ENCODE measurements at places on chromosomes 3 and 15.

DNA sequence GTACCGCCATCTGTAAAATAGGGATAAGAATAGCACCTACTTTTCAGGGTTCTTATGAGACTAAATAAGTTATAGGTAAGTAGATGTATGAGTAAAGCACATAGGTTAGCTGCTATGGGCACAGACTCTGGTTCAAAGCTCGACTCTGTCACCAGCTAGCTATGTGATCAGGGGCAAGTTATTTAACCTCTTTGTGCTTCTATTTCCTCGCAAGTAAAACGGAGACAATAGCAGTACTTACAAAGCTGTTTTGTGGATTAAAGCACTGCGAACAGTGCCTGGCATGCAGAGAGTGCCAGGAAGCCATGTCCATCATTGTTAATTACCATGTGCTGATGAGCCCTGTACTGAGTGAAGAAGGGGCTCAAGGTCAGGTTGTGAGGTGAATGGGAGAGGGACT, 1.9 kb downstream of the LAMP3 start:
- DNase-seq: no peak

DNA sequence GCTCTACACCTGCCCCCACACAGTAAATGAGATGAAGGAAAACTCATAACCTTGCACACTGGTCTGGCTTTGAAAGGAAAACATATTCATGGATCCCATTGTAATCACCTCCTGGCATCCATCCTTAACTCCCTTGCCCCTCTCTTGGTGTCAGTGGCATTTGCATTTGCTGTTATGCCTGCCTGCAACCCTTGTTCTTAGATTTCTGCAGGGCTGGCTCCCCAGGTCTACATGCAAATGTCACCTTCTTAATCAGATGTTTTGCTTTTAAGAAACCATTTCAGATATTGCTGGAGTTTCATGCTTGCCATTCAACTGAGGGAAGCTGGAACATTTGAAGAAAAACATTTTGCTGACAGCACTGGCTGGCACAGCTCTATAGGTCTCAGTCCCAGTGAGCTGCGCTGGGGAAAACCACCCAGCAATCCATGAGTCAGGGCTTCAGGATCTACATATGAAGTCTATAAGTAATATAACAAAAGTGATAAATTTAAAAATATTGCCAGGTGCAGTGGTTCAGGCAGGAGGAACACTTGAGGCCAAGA, 19.1 kb downstream of the LRRC2 start:
- no peak for DNase-seq

GRCh38 chr15:40233727-40234577, 4.9 kb upstream of the PAK6 start:
- no peak for DNase-seq

- DNase-seq: no peak
These were observed 16.5 kb upstream of the HEG1 start for GRCh38 chr3:125072301-125072700.

GRCh38 chr3:16666206-16666605, 61.0 kb upstream of the DAZL start:
- no peak for DNase-seq

DNA sequence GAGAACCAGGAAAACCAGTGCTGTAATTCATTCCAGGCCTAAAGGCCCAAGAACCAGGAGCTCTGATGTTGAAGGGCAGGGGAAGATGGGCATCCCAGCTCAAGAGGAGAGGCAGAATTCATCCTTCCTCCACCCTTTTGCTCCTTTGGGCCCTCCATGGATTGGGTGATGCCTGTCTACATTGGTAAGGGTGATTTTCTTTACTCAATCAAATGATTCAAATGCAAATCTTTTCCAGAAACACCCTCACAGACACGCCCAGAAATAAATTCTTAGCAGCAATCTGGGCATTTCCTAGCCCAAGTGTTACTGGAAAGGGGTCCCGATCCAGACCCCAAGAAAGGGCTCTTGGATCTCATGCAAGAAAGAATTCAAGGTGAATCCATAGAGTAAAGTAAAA, 17.6 kb upstream of the APOD start:
- DNase-seq: no peak

DNA sequence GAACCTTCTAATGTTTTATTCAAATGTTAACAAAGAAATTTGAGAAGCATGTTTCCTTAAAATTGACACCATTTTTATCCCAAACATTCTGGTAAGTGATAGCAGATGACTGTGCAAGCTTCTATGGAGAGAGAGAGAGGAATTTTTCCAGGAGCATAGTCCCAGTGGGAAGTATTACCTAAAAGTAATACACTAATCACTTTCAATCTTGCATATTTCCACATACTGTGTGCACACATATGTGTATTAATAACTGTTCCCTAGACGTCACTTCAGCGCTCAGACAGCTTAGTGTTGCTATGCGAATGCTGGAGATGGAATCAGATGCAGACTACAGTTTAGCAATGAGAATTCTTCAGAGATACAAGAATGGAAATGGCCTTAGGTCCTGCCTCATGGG, 424.3 kb upstream of the TPRG1 start:
- no peak for DNase-seq

GRCh38 chr15:70923311-70924080, 30.9 kb downstream of the LRRC49 start:
- DNase-seq: no peak

GRCh38 chr3:48416546-48416945, 13.3 kb downstream of the PLXNB1 start:
- DNase-seq: no peak

- no peak for DNase-seq
These were observed 364.9 kb downstream of the AGBL1 start for GRCh38 chr15:86444527-86444926.

DNA sequence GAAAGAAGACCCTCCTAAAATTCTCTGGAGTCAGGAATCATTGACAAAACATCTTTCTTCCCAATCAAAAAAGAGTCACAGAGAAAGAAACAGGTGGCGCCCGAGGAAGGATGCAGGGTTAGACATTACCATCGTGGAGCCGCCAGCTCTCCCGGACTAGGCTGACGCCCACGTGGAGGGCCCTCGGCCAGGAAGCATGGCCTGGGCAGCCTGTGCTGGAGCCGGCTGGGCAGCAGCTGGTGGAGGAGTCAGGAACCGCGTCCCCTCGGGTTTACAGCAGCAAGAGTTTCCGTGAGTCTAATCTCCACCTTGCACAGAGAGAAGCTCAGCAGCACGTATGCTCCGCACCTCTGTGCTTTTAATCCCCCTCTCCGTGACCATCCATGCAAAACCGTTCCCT, 533.7 kb upstream of the ATP11B start:
- DNase-seq: no peak

DNA sequence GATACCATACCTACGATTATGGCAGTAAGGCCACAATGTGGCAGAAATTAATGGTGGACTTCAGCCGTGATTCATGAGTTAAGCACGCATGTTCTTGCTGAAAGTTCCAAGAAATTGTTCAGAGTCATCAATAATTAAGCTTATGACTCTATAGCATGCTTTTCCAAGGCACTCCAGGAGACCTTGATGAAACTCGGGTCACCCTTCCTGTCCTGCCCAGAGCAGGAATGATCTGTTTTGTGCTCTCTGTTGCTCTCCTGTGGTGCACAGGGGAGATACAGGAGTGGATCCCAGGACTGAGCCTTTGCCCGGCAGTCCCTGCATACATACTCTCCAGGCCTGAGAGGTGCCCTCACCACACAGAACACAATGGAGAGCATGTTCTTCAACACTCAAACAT, 141.6 kb upstream of the SLC2A2 start:
- DNase-seq: no peak

DNA sequence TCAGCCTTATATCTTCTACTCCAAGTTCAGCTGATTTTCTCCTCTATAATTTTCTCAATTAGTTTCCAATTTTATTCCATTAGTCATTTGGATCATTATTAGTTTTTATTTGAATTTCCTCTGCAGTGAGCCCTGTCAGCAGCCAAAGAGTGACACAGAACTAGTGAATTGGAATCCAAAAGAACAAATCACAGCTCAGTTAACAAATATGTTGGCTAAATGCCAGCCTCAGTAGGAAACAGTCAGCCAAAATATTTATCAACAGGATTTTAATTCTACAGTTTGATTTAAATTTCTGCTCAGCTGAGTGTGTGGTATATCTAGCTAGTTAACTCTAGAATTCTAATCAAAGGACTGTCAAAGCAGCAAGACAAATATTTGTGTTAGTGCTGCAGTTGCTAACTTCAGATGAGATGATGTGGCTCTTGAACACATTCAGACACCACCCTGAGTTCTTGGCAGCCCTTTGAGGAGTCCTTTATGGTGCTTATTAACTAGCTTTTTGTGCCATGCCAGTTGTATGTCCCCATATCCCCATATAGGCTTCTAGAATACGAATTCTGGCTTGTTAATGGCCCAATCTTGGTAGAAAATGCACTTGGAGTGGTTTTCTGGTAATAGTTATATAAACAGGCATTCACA, 194.5 kb downstream of the CPNE4 start:
- DNase-seq: no peak

DNA sequence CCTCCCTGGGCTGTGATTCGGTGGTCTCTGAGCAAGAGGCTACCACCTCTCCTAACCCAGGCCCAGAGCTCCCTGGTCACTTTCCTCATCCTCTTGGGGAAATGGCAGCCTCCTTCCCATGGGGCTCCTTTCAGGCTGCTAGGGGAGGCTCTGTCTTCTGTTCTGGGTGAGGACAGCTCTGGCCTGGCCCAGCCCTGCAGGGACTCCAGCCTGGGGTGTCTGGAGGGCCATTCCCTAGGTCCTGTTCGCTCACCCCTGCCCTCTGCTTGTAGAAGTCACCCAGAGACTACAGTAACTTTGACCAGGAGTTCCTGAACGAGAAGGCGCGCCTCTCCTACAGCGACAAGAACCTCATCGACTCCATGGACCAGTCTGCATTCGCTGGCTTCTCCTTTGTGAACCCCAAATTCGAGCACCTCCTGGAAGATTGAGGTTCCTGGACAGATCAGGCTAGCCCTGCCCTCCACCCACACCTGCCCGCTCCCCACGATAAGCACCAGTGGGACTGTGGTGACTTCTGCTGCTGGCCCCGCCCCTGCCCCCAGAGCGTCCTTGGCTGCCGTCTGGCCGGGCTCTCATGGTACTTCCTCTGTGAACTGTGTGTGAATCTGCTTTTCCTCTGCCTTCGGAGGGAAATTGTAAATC, 30.9 kb downstream of the PRKCD start:
- DNase-seq: no peak

DNA sequence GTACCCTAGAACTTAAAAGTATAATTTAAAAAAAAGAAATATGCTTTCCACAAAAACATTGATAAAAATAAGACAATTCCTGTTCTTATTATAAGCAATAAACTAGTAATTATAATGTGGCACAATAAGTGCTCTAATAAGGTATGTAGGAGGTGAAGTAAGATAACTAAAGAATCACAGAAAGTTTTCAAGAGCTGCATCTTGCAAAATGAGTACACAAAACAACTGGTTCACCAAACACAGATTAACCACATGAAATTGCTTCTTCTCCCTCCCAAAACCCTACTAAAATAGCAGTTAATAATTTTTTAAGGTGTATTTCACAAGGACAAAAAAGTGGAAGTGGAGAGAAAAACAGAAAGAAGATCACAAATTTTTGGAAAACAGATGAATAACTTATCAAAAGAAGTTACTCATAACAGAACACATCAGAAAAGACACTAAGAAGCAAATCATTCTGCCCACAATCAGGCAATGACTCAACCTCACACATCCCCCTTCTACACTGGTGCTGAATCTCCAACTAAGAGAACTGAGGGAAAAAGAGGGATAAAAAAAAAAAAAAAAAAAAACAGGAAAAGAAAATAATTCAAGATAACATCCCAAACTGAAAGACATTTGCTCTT, 64.2 kb downstream of the TBC1D5 start:
- DNase-seq: no peak

- DNase-seq: no peak
These were observed 39.0 kb downstream of the CNTN4 start for GRCh38 chr3:2137651-2138050.

DNA sequence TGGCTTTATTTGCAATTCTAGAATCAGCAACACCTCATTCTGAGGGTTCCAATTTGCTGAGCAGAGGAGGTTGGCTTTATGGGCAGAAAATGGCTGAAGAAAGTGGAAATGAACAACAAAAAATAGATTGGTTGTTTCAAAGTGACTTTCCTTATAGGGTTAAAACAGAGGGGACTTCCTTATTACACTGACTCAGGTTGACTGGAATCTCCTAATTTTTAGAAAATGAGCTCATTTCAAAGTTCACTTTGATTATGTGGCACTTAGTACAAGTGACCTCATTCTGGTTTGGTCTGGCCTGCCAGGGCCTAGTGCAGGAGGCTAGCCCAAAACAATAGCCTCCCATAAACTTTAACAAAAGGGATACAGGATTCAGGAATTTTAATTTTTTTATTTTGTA, 41.4 kb downstream of the NFKBIZ start:
- no peak for DNase-seq

DNA sequence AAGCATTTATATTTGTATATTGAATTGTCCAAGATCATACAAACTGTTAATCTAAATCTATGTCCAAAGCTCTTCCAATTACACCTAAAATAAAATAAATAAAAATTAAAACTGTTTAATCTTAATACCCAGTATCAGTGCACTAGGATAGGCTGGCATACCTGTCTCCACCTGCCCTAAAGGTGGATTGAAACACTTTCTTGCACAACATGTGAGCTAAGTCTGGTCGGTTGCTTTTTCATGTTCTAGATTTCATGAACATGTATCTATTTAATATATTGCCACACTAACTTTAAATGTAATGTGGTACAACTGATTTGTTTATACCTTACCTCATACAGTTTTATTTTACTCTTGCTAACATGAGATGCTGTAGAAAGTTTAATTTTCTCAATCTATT, 193.0 kb downstream of the VGLL3 start:
- DNase-seq: no peak

DNA sequence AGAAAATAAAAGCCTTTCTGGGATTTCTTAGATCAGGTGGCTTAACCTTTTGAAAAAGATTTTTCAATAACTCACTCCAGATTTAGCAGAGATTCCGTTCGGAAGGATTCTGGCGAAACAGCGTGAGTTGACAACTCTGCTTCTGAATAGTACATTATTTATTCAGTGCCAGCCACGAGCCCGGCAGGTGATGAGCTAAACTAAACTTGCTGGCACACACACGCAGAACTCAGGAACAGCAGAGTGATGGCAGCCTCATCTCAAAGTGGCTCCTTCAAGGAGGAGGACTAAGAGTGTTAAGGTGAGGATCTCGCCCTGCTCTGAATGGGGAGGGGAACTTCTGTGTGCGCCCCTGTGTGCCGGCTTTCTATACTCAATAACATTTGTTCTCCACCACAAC, 114.3 kb downstream of the FAM43A start:
- no peak for DNase-seq

DNA sequence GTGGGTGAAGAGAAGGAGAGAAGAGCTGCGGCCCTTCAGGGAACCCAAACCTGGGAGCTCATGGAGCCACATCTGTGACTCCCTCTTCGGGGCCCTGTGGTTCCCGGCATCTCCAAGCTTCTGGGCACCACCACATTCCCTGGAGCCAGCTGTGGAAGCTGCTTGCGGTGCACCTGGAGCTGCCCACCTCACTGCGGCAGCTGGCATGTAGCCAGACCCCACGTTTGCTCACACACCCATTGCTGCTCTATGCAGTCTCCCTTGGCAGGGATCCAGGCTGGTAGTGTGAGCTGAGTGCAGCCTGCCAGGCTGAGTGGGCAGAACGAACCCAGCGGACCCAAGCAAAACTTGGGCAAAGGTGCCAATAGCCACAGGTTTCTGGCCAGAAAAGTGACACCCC, 16.8 kb upstream of the PLA2G4E start:
- no peak for DNase-seq

- DNase-seq: no peak
These were observed 965 bp upstream of the SLC38A3 start for GRCh38 chr3:50203809-50204803.
